ENCODE measurements at places on chromosomes 2 and 18.

GRCh38 chr2:19176172-19176852, 182.1 kb downstream of the OSR1 start:
- DNase-seq: no peak

GRCh38 chr18:54387631-54388030, 29.9 kb downstream of the C18orf54 start:
- no peak for DNase-seq

DNA sequence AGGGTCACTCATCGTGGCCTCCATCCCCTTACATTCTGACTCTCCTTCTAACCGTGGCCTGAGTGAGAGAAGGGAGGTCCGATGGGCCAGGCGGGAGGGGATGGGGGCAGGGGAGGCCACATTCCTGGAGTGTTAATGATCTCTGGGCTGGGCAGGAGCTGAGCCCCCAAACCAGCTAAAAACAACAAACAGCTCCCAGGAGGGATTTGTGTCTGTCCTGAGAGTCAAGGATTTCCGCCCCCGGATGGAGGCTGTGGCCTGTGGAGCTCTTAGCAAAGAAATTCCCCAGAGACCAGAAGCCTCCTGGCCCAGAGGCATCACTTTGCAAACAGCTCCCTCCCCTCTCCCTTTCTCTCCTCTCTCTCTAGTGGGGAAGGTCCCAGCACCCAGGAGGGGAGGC, 23.5 kb downstream of the EMX1 start:
- DNase-seq: no peak

- no peak for DNase-seq
These were observed 219.0 kb upstream of the HS6ST1 start for GRCh38 chr2:128537646-128538045.

- no peak for DNase-seq
These were observed 105.3 kb downstream of the ZNF516 start for GRCh38 chr18:76389716-76390115.

DNA sequence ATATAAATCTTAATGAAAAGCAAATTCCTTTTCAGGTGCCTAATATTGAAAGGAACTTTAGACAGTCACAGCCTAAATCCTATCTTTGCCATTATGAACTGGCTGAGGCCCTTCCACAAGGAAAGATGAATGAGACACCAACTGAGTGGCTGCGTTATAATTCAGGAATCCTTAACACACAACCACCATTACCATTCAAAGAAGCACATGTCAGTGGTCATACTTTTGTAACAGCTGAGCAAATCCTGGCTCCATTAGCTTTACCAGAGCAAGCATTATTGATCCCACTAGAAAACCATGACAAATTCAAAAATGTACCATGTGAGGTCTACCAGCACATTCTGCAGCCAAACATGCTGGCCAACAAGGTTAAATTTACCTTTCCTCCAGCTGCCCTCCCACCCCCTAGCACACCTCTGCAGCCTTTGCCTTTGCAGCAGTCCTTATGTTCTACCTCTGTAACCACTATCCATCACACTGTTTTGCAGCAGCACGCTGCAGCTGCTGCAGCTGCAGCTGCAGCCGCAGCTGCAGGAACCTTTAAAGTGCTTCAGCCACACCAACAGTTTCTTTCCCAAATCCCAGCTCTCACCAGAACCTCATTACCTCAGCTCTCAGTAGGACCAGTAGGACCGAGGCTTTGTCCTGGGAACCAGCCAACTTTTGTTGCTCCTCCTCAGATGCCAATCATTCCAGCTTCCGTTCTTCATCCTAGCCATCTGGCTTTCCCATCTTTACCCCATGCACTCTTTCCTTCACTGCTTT, 340.1 kb downstream of the ZNF804A start:
- no peak for DNase-seq

DNA sequence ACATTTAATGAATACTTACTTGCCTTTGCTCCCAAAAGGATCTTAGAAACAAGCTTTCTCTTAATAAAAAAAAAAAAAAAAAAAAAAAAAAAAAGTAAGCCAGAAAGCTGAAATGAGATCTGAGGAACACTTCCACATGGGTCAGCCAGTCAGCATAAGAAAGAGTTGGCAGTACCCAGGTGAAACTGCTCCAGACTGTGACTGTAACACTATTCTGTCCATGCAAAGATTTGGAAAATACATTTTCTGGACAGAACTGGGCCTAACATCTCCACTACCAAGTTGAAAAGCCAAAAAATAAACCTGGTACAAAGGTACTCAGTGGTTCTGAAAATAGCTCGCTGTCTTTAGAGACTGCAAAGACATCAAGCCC, 135.7 kb downstream of the THADA start:
- no peak for DNase-seq

GRCh38 chr18:52617931-52618330, 277.9 kb downstream of the DCC start:
- no peak for DNase-seq

- no peak for DNase-seq
These were observed 5.2 kb downstream of the DYSF start for GRCh38 chr2:71458413-71459083.

GRCh38 chr18:62396967-62397366, 71.9 kb downstream of the TNFRSF11A start:
- no peak for DNase-seq

- DNase-seq: no peak
These were observed 179.3 kb upstream of the MGAT5 start for GRCh38 chr2:134074619-134075018.

- no peak for DNase-seq
These were observed 245.1 kb downstream of the LDLRAD4 start for GRCh38 chr18:13463526-13464210.

DNA sequence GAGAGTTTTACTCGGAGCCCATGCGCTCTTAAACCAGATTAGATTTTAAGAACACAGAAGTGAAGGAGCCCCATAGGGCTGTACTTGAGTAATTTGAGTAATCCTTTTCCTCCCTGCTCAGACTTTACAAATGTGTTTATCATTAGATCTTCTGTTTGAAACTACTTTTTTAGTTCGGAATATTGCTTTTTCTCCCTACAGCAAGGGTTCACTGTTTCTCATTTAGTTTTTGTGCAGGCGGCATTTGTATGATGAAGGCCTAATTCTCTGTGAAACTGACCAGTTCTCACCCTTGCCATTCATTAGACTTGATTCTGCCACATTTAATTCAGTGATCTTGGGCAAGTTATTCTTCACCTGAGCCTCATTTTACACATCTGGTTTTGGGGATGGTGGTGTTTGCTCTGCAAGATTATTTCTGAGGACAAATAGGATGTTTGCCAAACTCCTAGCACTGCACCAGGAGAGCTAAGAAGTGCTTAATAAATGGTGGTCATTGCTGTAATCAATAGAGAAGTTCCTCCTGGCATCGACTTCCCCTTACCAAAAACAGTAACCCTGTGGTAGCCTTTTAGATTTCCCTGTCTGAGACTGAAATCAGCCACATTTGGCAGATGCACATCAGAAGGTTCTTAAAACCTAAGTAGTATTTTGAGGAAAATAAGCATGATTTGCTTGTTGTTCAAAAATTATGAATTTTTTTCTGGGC, 2.2 kb downstream of the B3GNT2 start:
- no peak for DNase-seq

- DNase-seq: no peak
These were observed 30.1 kb upstream of the LIPG start for GRCh38 chr18:49531678-49532153.

- no peak for DNase-seq
These were observed 1.5 kb upstream of the VSNL1 start for GRCh38 chr2:17538844-17539554.

- DNase-seq: no peak
These were observed 66.5 kb downstream of the USP37 start for GRCh38 chr2:218501665-218502064.

GRCh38 chr2:62724886-62725711, 19.6 kb downstream of the EHBP1 start:
- no peak for DNase-seq

DNA sequence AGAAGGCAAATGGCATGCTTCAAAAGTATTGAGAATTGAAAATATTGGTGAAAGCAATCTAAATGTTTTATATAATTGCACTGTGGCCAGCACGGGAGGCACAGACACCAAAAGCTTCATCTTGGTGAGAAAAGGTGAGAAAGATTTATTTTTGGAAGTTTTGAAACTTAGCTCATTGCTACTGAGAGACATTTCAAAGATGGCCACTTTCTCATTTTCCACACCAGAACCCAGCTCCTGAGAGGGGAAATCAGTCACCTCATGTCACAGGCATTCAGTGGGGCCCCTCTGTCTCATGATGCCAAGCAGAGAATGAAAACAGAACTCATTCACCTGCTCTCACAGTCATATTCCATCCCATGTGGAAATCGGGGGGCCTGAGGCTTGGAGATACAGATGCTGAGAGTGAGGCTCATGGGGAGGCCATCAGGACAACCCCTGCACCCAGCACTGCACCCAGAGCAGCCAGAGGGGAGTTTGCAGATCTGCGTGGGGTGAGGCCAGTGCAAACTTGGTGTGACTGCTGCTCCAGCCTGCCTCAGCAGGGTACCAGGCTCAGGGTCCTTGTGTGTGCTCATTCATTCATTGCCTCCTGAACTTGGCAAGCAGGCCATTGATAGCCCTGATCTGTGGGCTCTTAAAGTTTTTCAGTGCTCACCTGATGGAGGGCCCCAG, 31.4 kb downstream of the IL18R1 start:
- no peak for DNase-seq

GRCh38 chr18:38634117-38634516, 1068.5 kb upstream of the CELF4 start:
- no peak for DNase-seq

- DNase-seq: no peak
These were observed 624.9 kb upstream of the FANCL start for GRCh38 chr2:58866040-58866439.

GRCh38 chr2:71608034-71608433, 154.7 kb downstream of the DYSF start:
- DNase-seq: no peak

GRCh38 chr2:208315081-208315788, 49.2 kb downstream of the PIKFYVE start:
- peak; percentile 77 for DNase-seq

DNA sequence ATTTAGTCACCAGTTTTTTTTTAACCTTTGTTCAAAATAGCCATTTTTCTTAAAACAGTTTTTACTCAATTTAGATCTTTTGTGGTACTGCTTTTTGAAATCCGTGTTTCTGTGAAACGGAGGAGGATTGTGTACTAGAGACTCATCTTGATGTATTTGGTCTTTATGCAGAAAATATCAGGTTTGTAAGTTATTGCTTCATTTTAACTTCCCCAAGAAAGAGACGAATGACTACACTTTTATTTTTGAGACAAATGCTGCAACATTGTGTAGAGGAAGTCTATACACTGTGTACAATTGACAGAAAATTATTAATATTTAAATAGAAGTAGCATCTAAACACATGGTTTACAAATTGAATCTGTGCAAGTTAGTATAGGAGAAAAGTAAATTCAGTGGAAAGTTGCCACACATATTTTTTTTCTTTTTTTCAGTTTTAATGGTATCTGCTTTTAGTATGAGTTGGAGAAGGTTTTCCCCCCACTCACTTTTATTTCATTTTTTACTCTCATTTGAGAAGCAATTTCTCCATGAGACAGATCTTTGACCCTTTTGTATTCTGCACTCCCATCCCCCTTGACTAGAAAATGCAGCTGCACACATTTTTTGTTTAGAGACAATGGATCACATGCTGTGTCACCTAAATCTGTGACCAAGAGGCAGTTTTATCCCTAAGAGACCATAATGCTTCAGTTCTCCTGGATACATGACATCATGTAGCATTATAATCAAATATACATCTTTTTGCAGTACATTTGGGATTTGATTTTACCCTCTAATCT, 200.8 kb upstream of the STON1 start:
- DNase-seq: no peak

GRCh38 chr18:77012806-77013541, 119.6 kb downstream of the MBP start:
- DNase-seq: no peak

DNA sequence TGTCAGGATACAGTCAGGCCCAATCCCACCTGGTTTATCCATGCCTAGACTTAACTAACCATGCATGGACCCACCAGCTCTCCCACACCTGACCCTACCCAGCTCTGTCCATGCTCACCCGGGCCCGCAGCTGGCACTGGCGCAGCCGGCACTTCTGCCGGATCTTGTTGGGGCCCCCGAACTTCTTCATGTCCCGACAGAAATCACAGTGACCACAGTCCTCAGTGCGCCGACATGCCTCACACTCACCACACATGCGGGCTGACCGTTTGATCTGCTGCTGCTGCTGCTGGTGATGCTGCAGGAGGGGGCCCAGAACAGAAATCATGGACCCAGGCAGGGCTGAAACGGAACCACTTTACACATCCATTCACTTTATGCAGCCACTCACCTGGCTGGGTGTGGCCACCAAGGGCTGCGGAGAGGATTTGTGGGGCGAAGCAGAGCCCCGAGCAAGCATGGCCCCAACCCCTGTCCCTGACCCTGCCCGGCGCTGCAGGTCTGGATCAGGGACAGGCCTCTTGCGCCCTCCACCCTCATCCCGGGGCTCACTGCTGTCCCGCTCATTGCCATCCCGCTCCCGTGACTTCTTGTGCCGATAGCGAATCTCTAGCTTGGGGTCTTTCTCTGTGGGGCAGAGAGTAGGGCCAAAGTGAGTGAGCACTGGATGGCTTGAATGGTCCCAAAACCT, 1.7 kb downstream of the CXXC1 start:
- DNase-seq: no peak

DNA sequence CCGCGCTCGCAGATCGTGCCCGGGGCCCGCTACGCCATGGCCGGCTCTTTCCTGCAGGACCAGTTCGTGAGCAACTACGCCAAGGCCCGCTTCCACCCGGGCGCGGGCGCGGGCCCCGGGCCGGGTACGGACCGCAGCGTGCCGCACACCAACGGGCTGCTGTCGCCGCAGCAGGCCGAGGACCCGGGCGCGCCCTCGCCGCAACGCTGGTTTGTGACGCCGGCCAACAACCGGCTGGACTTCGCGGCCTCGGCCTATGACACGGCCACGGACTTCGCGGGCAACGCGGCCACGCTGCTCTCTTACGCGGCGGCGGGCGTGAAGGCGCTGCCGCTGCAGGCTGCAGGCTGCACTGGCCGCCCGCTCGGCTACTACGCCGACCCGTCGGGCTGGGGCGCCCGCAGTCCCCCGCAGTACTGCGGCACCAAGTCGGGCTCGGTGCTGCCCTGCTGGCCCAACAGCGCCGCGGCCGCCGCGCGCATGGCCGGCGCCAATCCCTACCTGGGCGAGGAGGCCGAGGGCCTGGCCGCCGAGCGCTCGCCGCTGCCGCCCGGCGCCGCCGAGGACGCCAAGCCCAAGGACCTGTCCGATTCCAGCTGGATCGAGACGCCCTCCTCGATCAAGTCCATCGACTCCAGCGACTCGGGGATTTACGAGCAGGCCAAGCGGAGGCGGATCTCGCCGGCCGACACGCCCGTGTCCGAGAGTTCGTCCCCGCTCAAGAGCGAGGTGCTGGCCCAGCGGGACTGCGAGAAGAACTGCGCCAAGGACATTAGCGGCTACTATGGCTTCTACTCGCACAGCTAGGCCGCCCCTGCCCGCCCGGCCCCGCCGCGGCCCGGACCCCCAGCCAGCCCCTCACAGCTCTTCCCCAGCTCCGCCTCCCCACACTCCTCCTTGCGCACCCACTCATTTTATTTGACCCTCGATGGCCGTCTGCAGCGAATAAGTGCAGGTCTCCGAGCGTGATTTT, 7.6 kb downstream of the TBR1 start:
- DNase-seq: no peak

Measured in GM12864 (cell line).